ENCODE measurements at places on chromosomes 13 and 19.

GRCh38 chr13:29503041-29503837, 92.2 kb downstream of the SLC7A1 start:
- no peak for DNase-seq

DNA sequence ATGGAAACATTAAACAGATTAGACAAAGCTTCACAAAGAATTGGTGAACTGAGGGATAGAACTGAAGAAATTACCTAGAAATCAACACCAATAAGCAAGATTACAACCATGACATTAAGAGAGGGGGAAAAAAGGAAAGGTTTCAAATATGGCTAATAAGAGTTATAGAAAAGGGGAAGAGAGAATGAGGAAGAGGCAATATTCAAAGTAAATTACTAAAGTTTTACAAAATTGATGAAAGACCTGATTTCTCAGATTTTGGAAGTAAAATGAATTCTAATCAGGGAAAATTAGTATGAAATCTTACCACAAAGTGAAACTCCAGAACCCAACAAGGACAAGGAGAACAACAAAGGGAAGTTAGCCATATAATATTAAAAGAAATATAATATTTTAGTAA, 187.4 kb downstream of the NBEA start:
- DNase-seq = no peak

GRCh38 chr13:99258210-99258860, at the start of gene GPR18:
Gene GPR18, minus strand, starts transcription at chr13:99258379. Its CDS starts 2,507 bp downstream, at chr13:99255872.
- DNase-seq = no peak

DNA sequence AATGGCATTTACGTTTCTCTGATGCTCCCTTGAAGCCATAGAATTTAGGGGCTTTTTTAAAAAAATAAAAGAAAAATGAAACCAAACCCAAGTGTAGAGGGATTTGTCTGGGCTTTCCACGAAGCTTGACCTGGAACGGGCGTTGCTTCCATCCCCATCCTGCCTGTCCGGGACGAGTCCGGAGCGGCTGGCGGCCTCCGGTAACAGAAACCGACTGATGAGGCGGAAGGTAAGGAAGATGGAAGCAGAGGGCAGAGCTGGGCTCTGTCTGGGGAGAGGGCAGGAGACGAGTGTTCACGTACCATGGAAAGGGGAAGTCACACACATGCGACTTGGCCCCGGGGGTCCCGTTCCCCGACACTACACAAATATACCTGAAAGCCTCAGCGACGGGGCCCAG, 34.3 kb downstream of the BTBD2 start:
- no peak for DNase-seq

DNA sequence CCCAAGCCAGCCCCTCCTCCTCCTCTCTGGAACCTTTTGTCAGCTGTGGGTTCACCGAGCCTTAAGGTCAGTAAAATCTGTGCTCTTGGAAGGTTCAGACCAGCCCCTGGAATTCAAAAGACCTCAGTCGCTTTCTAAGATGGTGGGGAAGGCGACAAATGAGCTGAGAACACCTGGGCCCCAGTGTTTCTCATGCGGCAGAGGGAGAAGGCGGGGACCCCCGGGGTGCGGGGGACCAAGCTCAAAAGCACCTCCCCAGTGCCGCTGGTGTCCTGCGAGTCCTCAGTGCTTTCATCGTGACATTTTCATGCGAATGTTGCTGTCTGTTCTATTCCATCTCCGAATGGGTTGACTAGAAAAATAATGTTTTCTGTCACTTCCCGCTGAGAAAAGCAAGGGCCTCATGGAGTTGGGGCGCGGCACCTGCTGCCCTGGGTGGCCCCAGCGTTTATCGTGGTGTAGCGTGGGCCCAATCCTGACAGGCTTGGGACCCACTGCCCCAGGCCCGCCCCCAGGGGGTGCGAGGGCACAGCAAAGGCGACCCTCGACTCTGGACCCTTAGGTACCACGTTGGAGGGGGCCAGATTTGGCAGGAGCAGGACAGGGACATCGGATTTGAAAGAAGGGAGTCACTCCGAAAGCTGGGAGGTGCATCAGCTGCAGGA, 751 bp upstream of the NTN5 start:
- DNase-seq = no peak

Data from gastrocnemius medialis (tissue), 4 donors.